ENCODE measurements at places on chromosomes 16 and 17.
A peak's percentile ranks its signal among the peaks of the same experiment; 100 is the strongest.

GRCh38 chr17:29474297-29474696 is 84.1 kb downstream of the TAOK1 start:
- DNase-seq, result no peak

DNA sequence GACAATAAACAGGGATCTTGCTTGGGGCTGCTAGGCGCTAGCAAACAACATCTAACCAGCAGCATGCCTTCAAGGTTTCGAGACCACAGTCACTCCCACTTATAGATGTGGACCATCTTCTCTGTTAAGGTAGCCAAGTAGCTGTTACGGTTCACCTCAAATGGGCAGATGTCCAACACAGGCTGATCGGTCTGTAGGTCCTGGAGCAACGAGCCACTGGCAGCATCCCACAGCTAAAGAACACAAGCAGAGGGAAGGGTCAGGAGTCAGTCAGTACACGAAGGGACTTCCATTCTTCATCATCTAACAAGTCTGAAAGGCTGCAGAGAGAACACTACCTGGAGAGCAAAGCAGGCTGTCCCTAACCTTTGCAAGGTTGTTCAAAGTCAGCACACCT is 16.9 kb upstream of the GLG1 start:
- DNase-seq, result no peak

DNA sequence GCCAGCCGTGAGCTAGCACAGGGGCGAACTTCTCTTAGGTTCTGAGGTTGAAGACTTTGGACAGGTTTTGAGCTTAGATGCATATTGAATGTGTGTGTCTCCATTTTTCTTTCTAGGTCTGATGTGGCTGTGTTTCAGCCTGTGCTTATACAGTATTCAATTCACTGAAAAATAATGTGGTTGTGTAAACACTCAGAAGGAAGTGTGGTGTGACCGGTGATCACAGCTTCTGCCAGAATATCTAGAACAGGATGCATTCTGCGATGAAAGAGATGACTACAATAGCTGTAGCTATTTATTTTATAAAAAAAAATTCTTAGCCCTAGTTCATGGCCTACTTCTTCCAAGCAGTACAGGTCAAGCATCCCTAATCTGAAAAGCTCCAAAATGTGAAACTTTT is 64.4 kb downstream of the MAP2K6 start:
- no peak for DNase-seq

DNA sequence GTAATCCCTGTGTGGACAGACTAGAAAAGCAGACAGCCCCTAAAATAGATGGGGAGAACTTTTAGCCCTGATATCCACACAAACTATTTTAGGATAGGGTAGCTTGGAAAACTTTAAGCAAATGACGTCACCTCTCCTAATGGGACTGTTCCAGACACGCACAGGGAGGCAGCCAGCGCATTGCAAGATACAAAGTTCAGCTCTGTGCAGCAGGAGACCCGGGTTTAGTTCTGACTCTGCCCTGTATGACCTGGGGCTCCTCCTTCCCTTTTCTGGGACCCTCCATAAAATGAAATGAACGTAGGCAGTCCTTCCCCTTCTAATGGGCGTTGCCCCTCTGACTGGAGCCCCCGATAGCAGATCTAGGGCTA is 6.3 kb downstream of the ZNF689 start:
- no peak for DNase-seq

DNA sequence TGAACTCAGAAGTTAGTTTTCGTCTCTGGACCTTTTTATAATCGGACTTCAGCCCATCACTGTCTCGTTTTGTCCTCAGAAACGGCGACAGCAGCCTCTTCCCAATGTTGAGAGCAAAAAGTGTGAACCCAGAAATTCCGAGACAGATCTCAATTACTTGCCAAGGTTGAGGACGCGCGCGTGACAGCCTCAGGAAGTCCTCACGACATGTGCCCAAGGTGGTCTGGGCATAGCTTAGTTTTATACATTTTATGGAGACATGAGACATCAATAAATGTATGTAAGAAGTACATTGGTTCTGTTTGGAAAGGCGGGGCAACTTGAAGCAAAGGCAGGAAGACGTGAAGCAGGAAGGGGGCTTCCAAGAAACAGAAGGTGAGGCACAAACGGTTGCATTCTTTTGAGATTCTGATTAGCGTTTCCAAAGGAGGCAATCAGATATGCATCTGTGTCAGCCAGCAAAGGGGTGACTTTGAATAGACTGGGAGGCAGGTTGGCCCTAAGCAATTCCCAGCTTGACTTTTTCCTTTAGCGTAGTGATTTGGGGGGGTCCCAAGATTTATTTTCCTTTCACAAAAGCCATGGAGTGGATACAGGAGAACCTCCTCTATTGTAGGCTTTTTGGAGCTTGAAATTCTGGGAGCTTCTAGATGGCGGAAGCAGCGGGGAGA is 583 bp upstream of the ZNF747 start:
- DNase-seq, result peak; percentile 66

DNA sequence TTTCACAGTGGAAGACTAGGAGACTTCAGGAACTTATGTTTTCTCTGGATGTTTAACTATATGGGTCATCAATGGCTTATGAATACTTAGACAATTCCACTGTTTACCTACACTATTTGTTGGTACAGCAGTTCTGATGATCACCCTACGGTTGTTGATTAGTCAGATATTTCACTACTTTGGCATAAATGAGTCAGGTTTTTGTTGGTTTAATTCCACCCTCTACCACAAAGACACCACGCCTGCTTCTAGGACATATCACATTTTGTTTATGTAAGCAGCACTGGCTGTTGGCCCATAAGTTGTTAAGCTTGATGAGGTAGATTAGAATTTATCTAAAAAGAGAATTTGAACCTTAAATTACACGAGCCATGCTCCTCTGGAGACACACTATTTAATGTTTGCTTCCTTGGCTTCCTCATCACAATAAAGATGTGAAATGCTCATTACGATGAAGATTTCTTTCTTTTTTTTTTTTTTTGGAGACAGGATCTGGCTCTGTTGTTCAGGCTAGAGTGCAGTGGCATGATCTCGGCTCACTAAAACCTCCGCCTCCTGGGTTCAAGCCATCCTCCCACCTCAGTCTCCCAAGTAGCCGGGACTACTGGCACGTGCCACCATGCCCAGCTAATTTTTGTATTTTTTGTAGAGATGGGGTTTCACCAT is 4.3 kb downstream of the GDE1 start:
- DNase-seq, result no peak

GRCh38 chr17:59800530-59800942 is 92.2 kb downstream of the TUBD1 start:
- DNase-seq, result no peak

DNA sequence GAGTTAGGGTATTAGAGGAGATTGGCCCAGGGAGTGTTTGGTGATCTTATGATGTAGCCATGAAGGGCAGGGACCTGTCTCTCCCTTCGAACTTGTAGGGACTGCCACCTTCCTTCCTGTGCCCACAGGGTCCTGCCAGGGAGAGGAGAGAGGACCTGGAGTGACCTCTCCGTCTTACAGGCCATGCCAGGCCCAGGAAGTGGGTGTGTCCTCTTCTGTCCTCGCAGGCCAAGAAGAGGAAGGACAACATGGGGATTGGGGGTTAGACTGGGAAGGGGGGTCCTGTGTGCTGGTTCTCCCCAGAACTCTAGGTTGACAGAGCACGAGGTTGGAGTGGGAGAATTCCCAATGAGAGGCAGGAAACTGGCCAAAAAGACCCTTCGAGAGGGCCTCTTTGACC is 43.4 kb upstream of the TAC4 start:
- no peak for DNase-seq

- no peak for DNase-seq
Measured at GRCh38 chr17:13462673-13463124, 139.0 kb downstream of the HS3ST3A1 start.

DNA sequence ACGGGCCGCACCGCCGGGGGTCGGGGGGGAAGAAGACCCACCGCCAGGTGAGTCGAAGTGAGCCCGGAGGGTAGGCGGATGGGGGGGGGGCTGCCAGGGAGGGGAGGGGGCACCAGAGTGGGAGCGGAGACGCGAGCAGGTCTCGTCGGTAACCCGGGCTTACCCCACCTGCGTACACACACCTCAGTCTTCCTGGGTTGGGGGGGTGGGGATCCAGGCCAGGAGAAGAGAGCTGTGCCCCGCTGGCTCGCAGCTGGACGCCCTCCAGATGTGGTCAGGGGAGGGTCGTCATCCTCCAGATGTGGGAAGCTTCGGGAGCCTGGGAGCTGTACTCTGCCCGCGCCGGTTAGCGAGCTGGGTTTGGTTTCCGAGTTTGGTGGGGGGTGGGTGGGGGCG is 1.2 kb downstream of the CACNA1G start:
- no peak for DNase-seq

DNA sequence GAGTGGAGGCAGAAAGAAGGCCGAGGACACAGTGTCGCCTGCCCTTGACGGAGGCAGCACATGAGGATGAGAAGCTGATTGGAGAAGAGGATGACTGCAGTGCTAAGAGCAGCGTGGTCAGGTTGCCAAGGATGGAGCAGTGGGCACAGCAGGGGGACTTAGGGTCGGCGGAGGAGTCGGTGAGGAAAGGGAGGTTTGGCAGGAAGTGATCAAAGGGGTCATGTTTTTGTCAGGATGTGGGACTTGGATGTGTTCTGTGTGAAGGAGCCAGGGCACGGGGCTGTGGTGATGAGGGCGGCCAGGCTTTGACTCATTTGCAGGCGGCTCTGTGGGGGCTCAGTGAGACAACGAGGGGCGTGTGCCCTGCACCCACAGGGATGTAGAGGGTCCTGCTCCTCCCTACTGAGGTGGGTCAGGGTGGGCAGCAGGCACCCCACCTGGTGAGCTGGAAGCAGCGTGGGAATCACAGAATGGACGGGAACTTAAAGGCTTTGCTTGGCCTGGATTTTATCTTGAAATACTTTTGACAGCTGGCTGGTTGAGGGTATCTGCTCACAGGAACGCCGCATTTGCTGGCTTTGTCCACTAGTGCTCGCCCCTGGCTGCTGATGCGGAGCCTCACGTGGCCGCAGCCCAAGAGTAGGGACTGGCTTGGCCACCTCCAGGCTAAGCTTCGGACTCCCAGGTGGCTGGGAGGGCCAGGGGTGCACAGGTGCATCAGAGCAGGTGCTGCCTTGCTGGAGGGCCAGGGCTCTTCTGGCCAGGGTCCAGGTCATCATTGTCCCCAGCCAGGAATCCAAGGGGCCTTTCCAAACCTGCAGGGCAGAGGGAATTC is 6.0 kb downstream of the MPG start:
- no peak for DNase-seq

DNA sequence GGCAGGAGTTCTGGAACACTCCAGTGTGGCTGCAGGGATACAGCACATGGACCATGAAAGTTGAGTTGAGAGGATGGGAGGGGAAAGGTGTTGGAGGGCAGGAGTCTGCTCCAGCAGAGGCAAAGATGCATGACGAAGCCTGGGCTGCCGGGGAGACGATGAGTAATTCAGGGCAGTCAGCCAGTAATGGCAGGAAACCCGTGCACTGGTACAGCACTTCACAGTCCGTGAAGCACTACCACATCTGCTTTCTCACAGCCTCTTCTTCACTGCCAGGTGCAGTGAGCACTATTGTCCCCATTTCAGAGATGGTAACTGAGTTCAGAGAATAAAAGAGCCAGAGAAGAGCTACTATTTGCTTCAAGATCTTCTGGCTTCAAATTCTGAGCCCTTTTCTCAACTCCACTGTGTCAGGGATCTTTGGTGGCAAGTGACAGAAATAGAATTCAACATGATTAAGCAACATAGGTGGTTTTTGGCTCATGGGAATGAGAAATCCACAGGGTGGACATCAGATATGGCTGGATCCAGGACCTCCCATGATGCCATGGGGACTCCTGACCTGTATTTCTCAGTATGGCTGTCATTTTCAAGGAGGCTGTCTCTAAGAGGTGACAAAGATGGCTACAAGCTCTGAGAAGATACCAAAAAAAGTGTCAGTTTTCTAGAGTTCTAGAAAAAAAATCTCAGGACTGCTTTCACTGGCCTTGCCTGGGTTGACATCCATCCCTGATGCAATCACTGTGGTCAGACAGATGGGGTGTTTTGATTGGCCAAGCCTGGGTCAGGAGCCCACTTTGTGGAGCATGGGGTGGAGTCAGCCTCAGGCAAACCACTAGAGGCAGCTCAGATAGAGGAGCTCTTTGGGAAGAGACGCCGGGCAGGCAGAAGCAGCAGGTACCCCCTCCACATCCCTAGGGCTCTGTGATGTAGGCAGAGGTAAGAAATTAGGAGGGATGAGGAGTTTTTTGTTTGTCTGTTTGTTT is 24.7 kb downstream of the IL21R start:
- DNase-seq, result peak; percentile 95

- no peak for DNase-seq
Measured at GRCh38 chr17:78763561-78763960, 18.5 kb downstream of the CYTH1 start.

DNA sequence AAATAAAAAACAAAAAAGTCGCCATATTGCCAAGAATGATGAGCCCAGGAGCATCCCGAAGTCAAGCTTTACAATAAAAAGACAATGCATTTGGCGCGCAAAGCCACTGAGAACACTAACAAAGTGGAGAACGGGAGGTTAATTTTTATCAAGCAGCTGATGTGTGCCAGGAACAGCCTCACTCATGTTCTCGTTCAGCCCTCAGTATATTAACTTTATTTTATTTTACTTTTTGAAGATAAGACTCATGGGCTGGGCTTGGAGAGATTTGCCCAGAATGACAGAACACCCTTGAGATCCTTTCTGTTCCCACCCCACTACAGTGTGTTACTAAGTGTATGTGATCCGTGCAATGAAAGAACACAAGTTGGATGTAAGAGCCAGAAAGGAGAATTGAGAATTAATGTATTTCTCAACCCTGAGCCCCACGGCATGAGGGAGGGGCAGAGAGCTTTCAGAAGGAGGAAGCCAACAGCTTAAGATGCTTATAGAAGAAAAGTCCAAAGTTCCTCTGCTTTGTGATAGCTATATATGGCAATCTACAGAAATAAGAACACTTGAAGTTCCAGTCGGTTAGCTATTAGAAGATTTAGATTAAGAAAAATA is 48.4 kb downstream of the COTL1 start:
- DNase-seq, result no peak

- DNase-seq, result peak; percentile 96
Measured at GRCh38 chr17:35448214-35448898, at the start of gene SLFN13. Gene SLFN13 (minus strand): TSS chr17:35448766. CDS start chr17:35445680, 3,086 bp downstream.

- DNase-seq, result no peak
Measured at GRCh38 chr16:10408824-10409381, 23.0 kb downstream of the ATF7IP2 start.

GRCh38 chr17:422196-422930 is 69.8 kb upstream of the RPH3AL start:
- no peak for DNase-seq

GRCh38 chr17:42407289-42407836 is 15.7 kb downstream of the CAVIN1 start:
- DNase-seq, result peak; percentile 76

DNA sequence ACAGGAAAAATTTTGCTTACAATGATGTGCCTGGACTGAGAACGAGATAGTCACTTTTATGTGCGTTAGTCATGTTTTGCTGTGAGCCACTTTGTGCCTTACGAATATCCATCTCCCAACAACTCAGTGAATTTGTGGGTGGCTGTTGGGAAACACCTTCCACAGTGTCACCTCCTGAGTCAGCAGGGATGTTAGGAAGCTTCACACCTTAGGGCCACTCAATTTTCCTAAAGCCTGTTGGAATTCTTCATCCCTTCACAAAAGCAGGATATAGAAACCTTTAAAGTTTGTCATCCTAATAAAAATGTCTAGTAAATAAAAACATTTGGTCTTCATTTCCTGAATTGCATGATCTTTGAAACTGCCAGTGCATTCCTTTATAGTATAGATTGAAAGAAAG is 4.3 kb upstream of the KRTAP3-1 start:
- no peak for DNase-seq

Data from GM12865 (cell line).